ENCODE measurements at places on chromosomes 2 and 18. TPM values are rescaled to one million over a fixed set of nuclear protein-coding genes. Genes with fewer than 3 reads are reported as not detected.

- no peaks in the 10 kb centered on the region for H3K27me3 ChIP-seq
- DNase-seq, result no peak
- no peak overlapping the region for H3K4me3 ChIP-seq
- no peaks in the 10 kb centered on the region for H3K4me1 ChIP-seq
- peaks cover 53% of the 10 kb centered on the region for H3K36me3 ChIP-seq
These were observed 33.4 kb downstream of the SLC66A2 start for GRCh38 chr18:79917853-79918614.

SERPINB7 gene
- 100 TPM for total RNA-seq

SCN1A gene
- under 0.01 TPM for total RNA-seq

MYL1 gene
- not detected for total RNA-seq

DNA sequence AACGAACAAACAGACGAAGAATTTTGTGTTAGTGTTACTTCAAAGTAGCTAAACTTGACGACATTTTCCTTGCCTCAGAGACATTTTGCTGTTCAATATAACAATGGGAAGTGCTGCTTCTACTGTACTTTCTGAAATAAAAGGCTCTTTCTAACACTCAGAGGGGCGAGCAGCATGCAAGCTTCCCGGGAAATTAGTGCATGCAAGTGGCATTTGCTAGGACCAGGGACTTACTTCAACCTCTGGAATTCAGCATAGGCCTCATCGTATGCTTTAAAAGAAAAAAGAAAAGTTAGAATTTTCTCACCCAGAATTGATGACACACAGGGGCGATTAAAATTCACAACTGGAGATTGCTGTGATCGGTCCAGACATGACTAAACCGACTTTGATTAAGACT, 62.5 kb upstream of the LPIN2 start:
- H3K27me3 ChIP-seq, result no peaks in the 10 kb centered on the region
- H3K4me1 ChIP-seq, result no peaks in the 10 kb centered on the region
- no peaks in the 10 kb centered on the region for H3K36me3 ChIP-seq
- H3K4me3 ChIP-seq, result no peak overlapping the region

HTR2B gene
- total RNA-seq, result 0.72 TPM

DNA sequence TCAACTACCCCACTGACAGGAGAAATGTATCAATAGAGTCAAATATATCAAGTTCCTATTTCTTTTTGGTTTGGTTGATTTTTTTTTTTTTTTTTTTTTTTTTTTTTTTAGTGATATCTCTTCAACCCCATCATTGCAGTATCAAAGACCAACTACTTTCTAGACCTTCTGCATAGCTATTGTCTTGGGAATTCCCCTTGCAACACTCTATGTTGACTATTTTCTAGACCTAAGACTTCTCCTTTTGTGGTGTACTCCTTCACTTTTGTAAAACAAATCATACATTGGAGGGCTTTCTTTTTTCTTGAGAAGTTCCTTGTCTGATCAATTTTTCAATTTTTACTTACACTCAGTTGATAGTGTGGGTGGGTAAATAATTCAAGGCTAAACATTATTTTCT, 46.5 kb upstream of the NR4A2 start:
- H3K27me3 ChIP-seq, result peaks cover 6% of the 10 kb centered on the region
- no peaks in the 10 kb centered on the region for H3K4me1 ChIP-seq
- H3K36me3 ChIP-seq, result no peaks in the 10 kb centered on the region
- no peak for DNase-seq
- H3K4me3 ChIP-seq, result no peak overlapping the region
- no peak overlapping the region for H3K27ac ChIP-seq

DNA sequence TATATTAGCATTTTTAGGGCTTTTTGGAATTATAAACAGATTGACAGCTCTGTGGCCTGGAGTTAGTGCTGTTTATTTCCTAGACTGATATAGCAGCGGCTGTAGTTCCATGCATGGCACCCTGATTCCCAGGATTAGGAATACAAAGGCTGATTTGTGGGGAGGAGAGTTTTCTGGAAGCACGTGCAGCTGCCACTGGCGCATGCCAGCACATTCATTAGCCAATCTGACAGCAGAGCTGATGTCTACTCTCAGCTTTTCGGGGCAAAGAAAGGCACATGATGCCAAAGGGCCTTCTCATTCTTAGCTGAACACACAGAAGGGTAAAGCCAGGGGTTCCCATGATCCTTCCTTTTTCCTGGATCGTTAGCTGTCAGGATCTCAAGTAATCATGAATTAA, 45.7 kb upstream of the RAPH1 start:
- no peak overlapping the region for H3K4me3 ChIP-seq
- no peak overlapping the region for H3K27ac ChIP-seq
- DNase-seq, result no peak
- no peaks in the 10 kb centered on the region for H3K27me3 ChIP-seq

DNA sequence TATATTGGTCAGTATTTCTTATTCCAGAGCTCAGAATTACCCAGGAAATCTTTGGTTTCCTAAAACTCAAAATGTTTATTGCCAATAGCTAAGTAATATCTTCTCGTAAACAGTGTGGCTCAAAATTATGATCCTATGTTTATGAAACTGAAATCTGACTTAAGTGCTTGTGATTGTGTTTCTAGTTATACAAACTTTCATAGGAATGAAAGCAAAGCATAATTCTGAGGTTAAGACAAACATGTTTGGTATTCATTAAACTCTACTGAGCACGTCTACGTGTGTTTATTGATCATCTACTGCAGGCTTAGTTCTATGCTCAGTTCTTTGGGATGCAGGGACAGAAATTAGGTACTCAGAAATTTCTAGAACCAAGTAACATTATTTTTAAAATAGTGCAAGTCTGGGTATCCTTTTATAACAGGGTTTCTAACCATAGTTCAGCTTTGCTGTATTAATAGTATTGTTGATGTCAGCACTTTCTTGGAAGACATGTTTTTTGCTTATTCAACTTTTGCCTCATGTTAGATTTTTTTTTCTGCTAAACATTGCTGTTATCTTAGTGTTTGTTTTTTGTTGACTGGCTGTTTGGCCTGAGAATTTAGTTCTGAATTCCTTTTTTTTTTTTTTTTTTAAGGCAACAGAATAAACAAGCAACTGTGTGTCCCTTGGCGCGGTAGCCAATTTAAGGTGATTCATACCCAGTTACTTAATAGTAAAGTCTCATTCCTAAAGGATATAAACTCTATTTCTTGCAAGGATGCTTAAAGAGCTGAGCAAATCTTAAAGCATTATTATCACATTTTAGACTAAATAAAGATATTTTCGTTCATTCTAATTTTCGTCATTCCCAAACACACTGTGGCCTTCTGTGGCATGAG, 31.3 kb downstream of the PTPRM start:
- peak; percentile 66 for DNase-seq
- H3K36me3 ChIP-seq, result no peaks in the 10 kb centered on the region
- peaks cover 20% of the 10 kb centered on the region for H3K4me1 ChIP-seq

- DNase-seq, result no peak
- no peak overlapping the region for H3K4me3 ChIP-seq
- no peak overlapping the region for H3K27ac ChIP-seq
These were observed 412.4 kb downstream of the TXNL1 start for GRCh38 chr18:56226025-56226424.

TTC27 gene
- 33.3 TPM for total RNA-seq

GRCh38 chr2:128271597-128271910, 47.1 kb downstream of the HS6ST1 start:
- H3K27me3 ChIP-seq, result no peaks in the 10 kb centered on the region
- H3K27ac ChIP-seq, result no peak overlapping the region

All from IMR-90 (cell line).